ENCODE measurements at places on chromosomes 1 and 21.
A peak's percentile ranks its signal among the peaks of the same experiment; 100 is the strongest.

DNA sequence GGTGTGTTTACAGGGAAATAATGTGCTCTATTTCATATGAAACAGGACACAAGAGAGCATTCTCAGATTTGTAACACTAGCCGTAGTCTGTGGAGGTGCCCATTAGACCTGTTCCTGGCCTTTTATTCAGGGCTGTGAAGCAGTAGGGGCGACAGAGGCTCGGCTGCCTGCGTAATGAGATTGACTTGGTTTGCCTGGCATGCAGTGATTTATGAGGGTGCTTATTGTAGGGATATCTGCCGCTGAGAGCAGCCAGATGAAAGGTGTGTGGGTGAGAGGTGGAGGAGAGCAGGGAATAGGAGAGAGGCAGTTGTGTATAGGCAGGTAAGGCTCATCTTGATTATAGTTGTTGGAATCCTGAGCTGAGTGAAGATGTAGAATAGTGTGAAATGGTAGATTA is 51.3 kb downstream of the DNAJC6 start:
- DNase-seq = no peak

- DNase-seq = no peak
These were observed 29.0 kb downstream of the RBM11 start for GRCh38 chr21:14244911-14245310.

- DNase-seq = no peak
These were observed 586 bp downstream of the COL24A1 start for GRCh38 chr1:86155807-86156565.

- no peak for DNase-seq
These were observed 79.6 kb downstream of the PROX1 start for GRCh38 chr1:214067397-214067796.

DNA sequence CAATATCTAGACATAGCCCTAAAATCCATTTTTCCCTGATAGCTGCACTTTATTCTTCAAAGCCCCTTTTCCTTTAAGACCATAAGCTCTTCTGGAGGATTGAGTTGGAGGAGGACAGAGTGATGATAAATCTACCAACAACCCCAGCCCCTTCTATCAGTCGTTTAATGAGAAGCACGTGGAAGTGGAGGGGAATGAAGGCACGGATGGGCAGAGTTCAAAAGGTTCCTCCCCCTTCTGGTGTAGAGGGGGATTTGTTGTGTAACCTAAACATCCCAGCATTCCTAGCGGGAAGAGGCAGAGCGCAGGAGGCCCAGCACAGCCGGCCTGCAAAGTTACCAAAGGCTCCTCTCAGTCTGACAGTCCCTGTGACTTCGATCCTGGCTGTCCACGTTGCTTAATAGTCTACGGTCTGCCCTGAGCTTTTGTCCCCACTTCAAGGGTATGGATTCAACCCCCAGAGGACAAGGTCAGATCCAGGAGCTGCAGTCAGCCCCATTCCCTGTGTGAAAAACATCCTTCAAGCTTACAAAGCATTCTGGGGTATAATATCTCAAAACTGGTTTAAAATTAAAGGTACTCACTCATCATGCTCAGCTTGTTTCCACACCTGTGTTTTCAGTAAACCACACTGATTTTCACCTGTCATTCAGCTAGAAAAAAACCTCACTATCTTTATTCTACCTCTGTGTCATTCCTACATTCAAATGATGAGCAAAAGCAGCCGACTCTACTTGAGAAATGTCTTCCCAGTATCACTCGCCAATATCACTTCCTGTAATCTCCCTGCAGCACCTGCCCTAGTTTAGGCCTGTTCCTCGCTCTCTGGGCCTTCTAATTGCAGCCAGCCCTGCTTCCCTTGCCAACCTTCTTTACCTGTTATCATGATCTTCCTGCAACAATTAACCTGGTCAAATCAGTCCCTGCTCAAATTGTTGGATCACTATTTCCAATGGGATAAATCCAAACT is 117.9 kb downstream of the PLPP3 start:
- DNase-seq = no peak

- DNase-seq = peak; percentile 27
These were observed 342.1 kb upstream of the NR5A2 start for GRCh38 chr1:199685369-199685768.

DNA sequence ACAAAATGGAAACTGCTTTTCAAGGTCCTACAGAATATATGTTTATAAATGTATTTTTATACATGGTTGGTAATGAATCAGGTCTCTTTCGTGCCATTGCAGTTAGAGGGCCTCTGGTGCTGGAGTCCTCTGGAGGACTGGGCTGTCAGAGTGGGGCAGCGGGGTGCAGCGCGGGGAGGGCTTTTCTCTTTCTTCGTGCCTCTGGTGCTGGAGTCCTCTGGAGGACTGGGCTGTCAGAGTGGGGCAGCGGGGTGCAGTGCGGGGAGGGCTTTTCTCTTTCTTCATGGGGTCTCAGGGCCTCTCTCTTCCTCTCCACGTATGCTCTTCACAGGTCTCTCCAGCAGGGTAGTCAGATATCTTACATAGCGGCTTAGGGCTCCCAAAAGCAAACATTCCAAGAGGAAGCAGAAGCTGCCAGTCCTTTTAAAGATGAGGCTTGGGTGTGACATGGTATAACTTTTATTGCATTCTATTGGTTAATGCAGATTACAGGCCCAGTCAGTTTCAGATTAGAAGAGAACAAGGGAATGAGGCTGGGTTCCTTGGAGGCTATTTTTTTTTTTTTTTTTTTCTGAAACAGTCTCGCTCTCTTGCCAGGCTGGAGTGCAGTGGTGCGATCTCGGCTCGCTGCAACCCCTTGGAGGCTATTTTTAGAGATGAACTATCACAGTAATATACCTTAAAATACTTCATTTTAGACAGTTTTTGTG is 13.1 kb downstream of the SDCCAG8 start:
- no peak for DNase-seq

GRCh38 chr1:70809069-70809468 is 238.5 kb downstream of the PTGER3 start:
- no peak for DNase-seq

Measured in kidney glomerular epithelial cell (primary cell).